ENCODE measurements at places on chromosomes 7 and 10.

- DNase-seq = no peak
These were observed 303.6 kb upstream of the AKR1E2 start for GRCh38 chr10:4522296-4523000.

GRCh38 chr10:4698075-4698474 is 127.9 kb upstream of the AKR1E2 start:
- no peak for DNase-seq

- peak; percentile 48 for DNase-seq
These were observed at the start of gene DNAH11 for GRCh38 chr7:21542891-21543527. DNAH11 (plus strand) TSS chr7:21543039; CDS start chr7:21543246, 207 bp downstream.

DNA sequence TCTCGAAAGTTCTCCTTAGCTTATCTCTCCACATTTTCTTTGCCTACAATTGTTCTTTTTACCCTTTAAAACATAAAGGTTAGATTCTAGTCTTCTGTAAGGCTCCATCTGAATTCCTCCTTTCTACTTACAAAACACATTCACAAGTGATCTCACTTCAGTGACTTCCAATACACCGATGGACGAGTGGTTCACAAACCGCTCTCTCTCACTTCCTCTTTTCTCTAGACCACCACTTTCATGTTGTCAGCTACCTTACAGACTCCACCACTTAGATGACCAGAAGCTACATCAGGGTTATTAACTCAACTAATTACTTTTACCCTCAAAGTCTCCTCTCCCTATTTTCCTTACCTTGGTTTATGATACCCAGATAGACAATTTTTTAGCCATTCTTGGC is 11.8 kb downstream of the MET start:
- no peak for DNase-seq

DNA sequence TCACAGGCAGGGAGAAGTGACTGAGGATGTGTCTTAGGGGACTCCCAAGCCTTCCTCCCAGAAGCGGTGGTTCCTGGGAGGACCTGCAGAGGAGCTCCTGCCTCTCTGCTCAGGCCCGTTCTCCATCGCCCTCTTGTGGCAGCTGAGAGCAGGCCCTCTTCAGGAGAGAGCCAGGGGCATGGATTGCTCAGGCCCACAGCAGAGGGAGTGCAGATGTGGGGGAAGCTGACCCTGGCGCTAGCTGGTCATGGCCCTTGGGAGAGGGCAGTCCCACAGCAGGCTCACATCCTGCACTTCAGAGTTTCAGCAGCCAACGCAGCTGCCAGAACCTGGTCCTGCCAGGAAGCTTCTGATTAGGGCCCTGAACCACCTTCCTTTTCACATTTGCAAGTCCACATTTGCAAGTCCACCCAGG is 94.8 kb upstream of the TARP start:
- peak; percentile 83 for DNase-seq

DNA sequence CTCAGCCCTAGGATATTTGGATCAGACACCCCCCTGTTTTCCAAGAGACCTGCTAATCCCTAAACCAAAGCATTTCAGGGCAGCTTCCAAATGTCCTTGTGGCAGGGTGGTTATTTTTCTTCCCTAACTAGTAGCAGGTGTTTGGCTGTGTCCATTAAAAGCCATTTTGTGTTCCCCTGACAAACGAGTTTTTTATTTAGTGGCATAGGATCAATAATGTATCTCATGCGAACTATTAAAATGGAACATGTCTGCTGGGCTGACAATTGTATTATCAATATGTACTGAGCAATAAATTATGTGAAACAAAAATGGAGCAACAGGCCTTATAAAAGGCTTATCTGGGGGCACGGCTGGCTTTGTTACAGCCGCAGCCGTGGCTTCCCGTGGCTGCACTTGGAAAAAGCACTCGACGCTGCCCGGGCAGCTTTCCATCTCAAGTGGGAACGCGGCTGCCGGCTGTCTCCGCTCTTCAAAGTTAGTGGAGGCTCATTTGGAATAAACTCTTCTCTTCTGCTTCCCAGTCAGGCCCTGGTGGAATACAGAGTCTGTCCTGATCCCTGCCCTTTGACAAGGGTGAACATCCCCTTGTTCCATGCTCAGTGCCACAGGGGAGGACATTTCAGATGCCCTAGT is 554.3 kb downstream of the TYW1 start:
- no peak for DNase-seq

- no peak for DNase-seq
These were observed 76.2 kb downstream of the VIPR2 start for GRCh38 chr7:159068488-159068811.

DNA sequence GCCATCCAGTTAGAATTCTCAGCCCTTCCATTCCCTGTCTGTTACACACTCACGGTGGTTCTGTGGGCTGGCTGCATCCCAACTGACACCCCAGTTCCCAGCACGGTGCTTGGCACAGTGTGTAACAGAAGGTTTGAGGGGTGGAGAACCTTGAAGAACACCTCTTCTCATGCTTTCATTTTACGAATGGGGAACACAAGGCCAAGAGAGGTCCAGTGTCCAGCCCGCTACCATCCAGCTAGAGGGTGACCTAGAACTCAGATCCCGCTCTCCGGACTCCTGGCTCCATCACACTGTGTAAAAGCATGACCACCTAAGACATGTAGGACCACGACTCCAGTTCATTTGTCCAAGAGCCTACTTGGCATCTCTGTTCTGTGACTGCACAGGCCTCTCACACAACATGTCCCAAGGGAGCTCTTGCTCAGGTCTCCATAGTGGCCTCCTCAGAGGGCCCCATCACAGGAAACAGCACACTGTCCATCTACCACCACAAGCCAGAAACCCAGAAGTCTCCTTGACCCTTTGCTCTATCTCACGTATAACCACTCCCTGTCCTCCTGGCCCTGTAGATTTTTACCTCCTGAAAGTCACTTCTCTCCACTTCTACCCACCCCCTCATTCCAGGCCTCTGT is 2.8 kb upstream of the CDH23 start:
- no peak for DNase-seq

DNA sequence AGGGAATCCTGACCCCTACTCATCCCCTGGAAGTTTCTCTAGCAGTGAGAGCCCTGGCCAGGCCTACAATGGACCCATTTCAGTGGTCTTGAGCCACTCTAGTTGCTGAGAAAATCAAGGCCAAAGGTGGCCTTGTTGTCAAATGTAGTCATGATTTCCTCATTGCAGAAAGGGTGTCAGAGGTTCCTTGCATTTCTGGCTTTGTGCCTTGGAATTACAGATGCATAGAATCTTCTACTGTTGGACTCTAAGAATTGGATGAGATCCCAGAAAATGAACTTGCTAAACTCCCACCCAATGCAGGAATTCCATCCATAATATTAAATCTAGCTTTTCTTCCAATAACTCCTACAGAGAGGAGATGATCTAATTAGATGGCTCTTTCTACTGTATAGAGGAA is 12.2 kb downstream of the CPA2 start:
- no peak for DNase-seq

GRCh38 chr10:12509794-12510100 is 160.4 kb downstream of the CAMK1D start:
- no peak for DNase-seq

DNA sequence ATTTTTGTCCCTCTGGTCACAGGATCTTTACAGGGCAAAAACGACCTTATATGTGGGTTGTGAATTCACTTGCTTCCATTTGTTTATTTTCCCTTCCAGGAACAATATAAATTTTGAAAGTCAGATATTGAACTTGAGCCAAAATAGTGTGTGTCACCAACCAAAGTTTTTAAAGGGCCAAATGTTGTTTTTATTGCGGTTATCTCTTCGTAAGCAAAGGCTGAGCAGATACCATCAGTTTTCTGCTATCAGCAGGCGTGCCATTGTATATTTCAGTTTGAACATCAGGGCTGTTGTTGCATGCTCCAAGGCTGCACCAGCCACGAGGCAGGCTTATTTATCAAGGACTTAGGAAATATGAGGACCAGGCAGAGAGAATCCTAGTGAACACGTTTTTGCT is 160.3 kb downstream of the PAXIP1 start:
- DNase-seq = no peak

DNA sequence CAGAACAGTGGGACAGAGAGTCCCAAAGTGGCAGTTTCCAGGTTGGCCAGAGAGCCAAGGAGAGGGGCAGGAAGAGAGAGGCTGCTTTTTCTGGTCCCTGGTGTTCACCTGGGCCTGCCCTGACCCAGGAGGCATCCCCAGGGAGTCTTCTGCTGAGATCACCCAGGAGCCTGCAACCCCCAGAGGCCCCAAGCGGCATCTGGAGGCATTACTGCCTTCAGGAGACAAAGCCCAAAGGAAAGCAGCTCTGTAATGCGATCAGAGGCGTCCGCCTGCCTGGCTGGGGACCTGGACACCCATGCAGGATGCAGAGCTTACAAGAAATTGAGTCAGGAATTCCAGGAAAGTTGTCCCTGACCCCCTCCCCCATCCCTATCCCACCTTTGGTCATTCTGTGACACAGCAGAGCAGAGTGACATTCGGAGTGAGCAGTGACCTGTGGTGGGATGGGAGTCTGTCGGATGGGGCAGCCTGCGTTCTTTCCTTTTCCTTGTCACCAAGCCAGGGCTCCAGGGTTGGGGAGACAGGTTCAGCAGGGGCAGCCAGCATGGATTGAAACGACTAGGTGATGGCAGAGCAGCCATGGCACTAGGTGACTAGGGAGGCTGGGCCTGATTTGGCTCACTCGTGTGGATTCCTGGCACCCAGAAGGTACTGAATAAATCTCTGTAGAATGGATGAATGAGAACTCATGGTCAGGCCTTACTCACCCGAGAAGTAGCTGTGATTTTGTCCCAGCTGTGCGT is 10.4 kb downstream of the UNC5B start:
- no peak for DNase-seq

DNA sequence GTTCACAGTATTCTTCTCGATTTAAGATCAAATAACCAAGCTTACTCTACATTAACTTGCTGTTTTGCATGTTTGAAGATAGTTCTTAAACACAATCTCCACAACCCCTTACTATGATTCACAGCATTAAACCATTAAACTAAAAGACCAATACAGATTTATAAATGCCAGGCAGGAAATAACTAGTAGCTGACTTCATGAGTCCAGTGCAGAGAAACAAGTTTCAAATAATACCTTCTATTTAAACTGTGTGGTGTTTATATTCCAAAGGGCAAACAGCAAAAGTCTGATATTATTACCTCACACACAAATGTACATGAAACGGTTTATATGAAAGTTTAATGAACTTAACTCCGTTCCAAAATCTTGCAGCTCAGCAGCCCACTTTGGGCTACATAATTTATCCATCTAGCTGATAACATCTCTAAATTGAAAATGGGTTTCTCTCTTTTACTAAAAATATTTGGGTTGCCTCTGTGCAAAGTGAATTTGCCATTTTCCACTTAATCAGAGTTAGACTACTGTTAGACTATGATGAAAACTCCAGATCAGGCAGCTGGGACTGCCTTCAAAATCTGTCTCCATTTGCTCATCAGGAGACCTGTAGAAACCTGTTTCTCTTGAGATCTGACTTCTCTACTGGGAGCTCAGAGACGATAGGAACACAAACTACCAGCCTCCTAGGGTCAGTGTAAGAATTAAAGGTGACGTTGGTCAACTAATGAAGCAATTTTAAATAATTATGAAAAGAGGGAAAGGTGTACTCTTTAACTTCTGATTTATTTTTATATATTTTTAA is 287.3 kb downstream of the FZD1 start:
- no peak for DNase-seq

DNA sequence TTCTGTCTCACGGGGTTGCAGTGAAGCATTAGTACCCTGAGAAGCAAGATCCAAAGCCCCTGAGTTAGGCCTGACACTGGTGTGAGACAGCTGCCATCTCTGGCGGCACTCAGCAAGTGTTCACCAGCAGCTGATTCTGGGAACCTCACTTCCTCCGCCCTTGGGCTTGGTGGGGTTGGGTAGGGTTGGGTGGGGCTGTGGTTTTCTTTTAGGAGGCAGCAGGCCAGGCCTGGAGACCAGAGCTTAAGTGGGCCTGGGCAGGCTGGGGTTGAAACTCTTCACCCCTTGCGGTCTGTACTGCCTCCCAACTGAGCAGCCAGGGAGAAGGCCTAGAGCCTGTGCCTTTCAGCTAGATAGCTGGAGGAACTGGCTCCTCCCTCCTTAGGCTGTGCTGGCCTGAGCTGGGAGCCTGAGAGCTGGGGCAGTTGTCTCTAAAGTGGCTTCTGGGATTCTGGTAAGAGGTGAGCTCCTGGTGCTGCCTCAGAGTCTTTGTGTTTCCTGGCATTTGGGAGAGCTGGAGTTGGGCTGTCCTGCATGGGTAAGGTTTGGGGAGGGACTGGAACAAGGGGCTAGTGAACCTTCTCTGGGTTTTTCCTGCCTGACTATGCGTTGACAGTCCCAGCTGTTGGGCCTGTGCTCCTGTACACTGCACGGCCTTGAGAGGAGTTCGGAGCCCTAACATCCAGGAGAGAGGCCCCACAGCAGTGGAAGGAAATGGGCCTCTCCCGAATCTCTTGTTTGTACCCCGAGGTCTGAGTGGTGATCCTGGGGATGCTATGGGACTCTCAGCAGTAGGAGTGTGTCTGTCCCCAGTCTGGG is 5.1 kb downstream of the TSPAN14 start:
- DNase-seq = peak; percentile 72

DNA sequence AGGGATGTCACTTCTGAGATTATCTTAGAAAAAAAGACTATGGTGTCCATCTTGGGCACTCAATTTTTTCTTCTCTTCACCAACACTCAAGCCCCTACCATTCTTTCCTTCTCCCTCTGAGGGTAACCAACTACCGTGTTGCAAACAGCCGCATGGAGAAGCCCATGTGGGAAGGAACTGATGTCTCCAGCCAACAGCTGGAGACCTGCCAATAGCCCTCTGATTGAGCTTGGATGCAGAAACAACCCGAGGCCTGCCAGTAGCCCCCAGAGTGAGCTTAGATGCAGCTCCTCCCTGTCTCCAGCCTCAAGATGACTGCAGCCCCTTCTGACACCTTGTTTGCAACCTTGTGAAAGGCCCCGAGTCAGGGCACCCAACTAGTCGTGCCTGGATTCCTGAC is 36.4 kb upstream of the CHCHD3 start:
- no peak for DNase-seq

GRCh38 chr10:44973323-44974081 is 5.1 kb downstream of the DEPP1 start:
- DNase-seq = no peak

GRCh38 chr7:157310676-157311185 is 26.1 kb upstream of the DNAJB6 start:
- DNase-seq = no peak

- no peak for DNase-seq
These were observed 155.0 kb downstream of the RNF133 start for GRCh38 chr7:122543891-122544290.
